ENCODE measurements at places on chromosomes 5 and 9. TPM values are rescaled to one million over a fixed set of nuclear protein-coding genes. Genes with fewer than 3 reads are reported as not detected.

Gene TEX48
- total RNA-seq: not detected

Gene HRCT1
- 1.5 TPM for total RNA-seq

Gene SPOCK1
- 43.4 TPM for total RNA-seq

Gene CRB2
- total RNA-seq: not detected

Gene SLC34A1
- not detected for total RNA-seq

Gene PCDHGA3
- 22.9 TPM for total RNA-seq

Data from cardiac septum (tissue), 1 donor.